Stimulated activated CD4-positive, alpha-beta T cell treated with anti-CD3 and anti-CD28 coated beads, Interleukin-1b, Interleukin-23, amount 100 ng/mL, for 1 hour (primary cell): ENCODE measurements at places on chromosomes 5 and 9.

GRCh38 chr9:35500130-35500748 is 10.3 kb downstream of the RUSC2 start:
- no peak for DNase-seq

DNA sequence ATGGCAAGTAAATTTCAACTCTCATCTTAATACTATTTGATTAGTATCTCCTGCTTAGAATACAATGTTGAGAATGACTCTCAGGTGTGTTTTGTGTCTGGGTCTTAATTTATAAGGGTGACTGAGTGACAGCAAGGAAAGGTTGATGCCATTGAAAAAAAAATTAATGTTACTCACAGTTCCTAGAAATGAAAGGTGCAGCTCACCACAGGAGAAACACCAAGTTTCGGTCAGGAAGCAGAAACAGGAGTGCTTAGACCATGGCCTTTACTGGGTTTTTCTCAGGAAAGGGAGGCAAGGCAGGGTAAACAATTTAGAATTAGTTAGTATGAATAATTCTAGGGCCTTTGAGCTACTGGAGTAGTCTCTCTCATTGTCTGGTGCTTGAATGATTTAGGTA is 159.2 kb upstream of the C9orf72 start:
- DNase-seq, result no peak

GRCh38 chr5:126137891-126138280 is 285.3 kb upstream of the GRAMD2B start:
- DNase-seq, result no peak

GRCh38 chr5:78903861-78904260 is 81.2 kb downstream of the ARSB start:
- DNase-seq, result no peak

GRCh38 chr9:35688558-35689541 is 875 bp downstream of the TPM2 start:
- no peak for DNase-seq

DNA sequence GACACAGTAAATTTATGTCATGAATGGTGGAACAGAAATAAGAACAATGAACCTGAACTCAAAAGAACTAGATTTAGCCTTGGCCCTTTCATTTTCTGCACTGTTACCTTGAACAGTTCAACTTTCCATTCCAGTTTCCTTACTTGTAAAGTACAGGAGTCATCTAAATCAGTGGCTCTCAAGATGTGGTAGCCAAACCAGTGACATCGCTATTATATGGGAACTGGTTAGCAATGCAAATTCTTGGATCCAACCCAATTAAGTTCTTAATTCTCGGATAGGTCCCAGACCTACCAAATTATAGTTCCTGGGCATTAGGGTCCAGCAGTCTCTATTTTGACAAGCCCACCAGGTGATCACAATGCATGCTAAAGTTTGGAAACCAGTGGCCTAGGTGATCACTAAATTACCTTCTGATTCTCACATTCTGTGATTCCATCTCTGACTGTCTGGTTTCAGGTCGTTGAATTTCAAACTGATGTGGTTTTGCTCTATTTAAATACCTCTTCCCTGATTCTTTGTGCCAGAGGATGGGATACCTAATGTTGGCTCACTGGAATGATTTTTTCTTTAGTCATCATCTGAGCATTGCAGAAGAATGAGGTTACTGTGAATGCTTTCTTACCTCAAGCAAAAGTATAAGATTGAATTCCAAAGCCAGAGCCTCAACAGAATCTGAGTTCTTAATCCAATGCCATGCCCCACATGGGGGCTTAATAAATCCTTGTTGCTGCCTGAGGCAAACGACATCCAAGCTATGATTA is 253.8 kb downstream of the ENC1 start:
- no peak for DNase-seq

GRCh38 chr5:9015937-9016270 is 530.0 kb downstream of the SEMA5A start:
- no peak for DNase-seq

DNA sequence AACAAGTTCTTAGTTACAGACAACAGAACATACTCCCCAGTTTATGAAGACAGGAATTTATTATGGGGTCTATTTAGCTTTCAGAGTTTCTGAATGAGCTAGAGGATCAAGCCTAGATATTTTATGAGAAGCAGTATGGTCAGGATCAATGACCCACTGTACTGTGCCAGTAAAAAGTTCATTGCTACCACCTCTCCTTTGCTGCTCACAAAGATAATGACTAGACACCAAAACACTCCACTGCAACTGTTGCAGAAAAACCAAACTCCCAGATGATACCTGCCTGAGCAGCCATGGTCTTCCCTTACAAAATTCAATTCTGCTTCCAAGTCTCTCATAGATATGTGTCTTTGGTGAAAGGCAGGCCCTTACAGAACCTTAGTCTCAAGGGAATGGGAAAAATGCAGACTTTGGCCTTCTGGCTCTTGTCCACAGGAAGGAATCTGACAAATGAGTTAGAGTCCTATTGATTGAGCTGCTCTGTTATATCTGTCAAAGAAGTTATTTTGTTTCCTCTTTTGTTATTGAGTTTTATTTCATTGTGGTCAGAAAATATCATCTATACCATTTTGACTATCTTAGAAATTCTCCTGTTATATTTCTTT is 74.7 kb upstream of the RASGRF2 start:
- DNase-seq, result no peak
